Suprapubic skin (tissue), 4 donors: ENCODE measurements at places on chromosomes 2 and 18.
A peak's percentile ranks its signal among the peaks of the same experiment; 100 is the strongest.

GRCh38 chr2:64400733-64401528, 53.0 kb upstream of the LGALSL start:
- no peak for DNase-seq

- no peak for DNase-seq
Measured at GRCh38 chr18:53984021-53984420, 240.4 kb downstream of the MBD2 start.

DNA sequence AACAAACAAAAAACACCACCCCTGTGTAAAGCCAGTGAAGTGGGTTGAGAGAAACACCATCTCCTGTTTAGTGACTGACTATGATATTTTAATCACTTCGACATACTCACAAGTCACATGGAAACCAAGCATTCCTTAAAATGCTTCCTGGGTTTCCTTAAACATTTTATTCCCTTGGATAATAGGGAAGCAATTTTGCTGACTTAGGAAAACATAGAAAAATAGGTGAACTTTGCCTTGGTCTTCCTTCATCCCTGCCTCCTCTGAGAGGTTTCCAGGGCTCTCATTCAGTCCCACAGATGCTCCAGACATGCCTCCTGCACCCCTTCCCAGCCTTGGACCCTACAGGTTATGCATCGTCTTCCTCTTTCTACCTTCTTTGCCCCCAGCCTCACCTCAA, 122.6 kb upstream of the SERPINE2 start:
- DNase-seq = no peak

- no peak for DNase-seq
Measured at GRCh38 chr2:10085043-10085667, 4.9 kb upstream of the CYS1 start.

DNA sequence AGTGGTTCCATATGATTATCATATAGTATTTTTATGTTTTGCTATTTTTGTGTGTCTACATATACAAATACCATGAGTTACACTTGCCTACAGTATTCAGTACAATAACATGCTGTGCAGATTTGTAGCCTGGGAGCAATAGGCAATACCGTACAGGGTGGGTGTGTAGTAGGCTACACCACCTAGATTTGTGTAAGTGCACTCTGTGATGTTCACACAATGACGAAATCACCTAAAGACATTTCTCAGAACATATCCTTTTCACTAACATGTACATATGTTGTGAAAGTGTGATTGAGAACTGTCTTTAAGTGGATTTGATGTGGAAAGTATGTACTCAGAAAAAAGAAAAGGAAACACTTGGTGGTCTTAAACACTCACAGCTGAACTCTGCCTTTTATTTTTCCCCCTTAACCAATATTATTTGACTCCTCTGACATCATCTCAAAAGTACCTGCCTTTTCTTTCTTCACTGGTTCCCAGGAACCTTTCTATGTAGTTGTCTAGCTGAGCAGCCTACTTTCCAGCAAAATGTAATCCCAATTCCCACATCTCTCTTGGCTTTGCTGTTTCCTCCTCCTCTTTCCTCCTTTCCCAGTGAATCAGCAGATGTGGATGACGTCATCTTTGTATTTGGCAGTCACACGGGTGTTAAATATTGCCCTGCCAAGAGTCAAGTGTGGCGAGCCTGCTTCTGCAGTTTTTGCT, 47.7 kb downstream of the OSBPL6 start:
- DNase-seq = no peak

DNA sequence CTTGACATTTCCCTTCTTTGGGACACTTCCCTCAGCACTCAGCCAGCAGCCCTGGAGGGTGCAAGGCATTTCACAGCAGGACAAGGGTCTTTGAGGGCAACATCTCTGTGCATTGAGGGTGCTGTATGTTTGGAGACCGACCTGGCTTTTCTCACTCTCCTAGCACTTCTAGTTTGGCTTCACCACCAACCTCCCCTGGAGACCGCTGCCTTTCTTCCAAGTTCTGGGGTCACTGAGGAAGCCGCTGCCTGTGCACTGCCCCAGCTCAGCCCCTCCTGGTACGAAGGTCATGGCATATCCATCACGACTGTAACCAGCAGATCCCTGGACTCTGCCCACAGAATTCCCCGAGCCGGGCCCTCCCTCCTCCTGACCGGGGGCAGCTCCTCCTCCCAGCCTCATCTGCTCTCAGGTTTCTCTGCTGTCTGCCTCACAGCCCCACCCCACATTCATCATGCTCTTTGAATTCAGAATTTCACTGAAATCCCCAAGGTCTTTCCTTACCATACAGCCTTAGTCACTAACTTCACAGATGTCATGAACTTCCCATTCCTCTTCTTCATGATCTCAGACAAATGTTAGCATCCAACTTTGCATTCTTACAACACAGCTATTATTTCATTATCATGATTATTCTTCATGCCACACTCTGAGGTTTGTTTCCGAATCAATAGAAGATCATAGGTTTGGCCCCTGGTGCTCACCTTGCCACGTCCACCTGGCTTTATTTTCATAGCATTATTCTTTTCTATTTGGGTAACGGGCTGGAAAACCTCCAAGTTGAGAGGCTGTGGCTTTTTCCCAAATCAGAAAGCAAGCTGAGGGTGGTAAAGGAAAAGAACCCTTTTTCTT, 113.0 kb upstream of the COPS8 start:
- DNase-seq = peak; percentile 86

- DNase-seq = no peak
Measured at GRCh38 chr2:127864877-127865276, 6.9 kb upstream of the POLR2D start.

- DNase-seq = no peak
Measured at GRCh38 chr2:25333981-25334380, 7.7 kb downstream of the DNMT3A start.

DNA sequence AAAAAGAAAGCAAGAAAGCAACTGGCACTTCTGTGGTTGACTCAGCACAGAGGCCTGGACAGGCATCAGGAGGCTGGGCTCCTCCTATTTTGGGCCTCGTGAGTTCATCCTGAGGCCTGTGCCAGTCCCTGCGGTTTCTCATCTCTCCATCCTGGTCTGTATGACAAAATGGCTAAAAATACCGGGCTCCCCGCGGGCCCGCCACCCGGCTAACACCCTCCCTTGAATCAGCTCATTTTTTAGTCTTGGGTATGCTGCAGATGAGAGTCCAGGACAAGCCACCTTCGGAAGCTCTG, 62.3 kb upstream of the YWHAQ start:
- no peak for DNase-seq

- no peak for DNase-seq
Measured at GRCh38 chr2:139201516-139201915, 421.3 kb upstream of the NXPH2 start.
